Stimulated activated CD4-positive, alpha-beta T cell treated with anti-CD3 and anti-CD28 coated beads, Interleukin-12 subunit alpha, Interleukin-12 subunit beta, amount 100 ng/mL, for 24 hours (primary cell): ENCODE measurements at places on chromosomes 16 and 17.
A peak's percentile ranks its signal among the peaks of the same experiment; 100 is the strongest.

GRCh38 chr17:77959126-77959925 lies 823 bp downstream of the TNRC6C start:
- peak; percentile 6 for DNase-seq

- no peak for DNase-seq
Observed at GRCh38 chr16:83895942-83896341, 3.0 kb upstream of the MLYCD start.

DNA sequence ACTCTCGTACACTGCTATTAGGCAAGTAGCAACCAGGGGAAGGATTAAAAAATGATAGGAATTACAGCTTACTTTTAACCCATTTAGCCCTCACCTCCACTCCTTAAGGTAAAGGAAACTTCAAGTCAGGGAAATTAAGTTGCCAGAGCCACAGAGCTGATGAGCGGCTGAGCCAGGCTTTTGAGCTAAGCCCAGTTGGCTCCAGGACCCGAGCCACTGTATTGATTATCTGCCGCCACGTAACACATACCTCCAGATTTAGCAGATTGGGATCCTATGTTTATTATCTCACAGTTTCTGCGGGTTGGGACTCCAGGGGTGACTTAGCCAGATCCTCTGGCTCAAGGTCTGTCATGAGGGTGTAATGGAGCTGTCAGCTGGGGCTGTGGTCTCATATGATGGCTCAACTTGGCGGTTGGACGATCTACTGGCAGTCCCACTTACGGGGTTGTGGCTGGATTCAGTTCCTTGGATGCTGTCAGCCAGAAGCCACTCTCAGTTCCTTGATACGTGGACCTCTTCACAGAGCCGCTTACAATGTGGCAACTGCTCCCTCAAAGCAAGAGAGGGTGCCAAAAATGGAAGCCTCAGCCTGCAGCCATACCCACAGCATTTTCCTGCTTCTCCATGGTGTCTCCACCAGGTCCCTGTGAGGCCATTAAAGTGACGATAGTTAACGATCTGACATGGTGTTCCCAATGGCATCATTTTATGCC lies 57.3 kb downstream of the TMEM186 start:
- no peak for DNase-seq

DNA sequence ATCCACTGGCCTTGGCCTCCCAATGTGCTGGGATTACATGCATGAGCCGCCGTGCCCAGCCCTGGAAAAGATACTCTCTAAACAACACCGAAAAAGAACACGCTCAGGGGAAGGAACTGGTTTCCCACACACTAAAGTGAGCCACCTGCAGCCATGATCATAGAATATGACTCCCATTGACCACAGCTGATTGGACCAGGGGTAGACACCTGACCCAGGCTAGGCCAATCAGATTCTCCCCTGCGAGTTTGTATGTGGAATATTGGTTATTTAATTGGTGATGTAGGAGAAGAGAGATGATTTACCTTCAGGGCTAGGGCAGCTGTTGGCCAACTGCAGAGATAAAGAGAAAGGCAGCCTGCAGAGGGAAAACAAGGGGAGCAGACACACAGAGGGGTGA lies 9.0 kb upstream of the GGA2 start:
- no peak for DNase-seq

- no peak for DNase-seq
Observed at GRCh38 chr17:74687886-74688285, 24.8 kb downstream of the CD300LF start.

DNA sequence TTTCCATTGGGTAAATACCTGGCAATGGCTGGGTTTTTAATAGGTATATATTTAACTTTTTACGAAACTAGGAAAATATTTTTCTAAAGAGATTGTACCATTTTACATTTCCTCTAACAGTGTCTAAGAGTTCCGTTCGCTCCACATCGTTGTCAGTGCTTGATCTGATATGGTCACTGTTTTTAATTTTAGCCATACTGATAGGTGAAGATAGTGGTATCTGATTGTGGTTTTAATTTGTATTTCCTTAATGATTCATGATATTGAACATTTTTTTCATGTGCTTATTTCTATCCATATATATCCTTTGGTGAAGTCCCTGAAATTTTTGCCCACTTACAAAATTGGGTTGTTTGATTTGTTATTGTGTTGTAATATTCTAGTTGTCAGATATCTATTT lies 117.7 kb downstream of the CHD9 start:
- no peak for DNase-seq

DNA sequence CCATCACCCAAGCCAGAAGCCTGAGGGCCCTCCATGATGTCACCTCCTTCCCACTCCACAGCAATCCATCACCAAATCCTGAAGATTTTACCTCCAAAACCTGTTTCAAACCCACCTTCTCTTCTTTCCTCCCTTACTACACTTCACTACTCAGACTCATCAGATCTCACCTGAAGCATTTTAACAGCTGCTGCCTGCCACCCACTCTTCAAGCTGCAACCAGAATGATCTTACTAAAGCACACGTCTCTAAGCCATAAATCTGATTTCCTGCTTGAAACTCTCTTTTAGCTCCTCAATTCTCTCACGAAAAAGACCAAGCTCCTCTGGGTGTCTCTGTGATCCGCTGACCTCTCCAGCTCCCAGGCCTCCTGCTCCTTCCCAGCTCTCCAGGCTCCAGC lies 46.5 kb downstream of the CDK5R1 start:
- DNase-seq, result no peak

DNA sequence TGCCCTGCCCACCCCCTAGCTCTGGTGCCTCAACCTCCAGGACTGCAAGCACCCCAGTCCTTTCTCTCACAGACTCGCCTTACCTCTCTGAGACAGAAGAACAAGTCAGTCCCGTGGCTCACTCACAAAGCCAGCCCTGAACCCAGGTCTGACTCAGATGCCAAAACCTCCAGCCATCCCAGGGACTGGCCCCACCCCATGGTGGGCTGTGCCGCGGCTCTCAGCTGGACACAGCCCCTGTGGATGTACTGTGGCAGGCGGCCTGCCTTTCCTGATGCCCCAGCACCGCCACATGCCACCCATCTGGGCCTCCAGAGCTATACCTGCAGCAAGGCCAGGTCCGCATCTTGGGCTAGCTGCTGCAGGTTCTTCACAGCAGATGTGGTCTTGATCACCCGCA lies 19.8 kb downstream of the MPG start:
- DNase-seq, result no peak

DNA sequence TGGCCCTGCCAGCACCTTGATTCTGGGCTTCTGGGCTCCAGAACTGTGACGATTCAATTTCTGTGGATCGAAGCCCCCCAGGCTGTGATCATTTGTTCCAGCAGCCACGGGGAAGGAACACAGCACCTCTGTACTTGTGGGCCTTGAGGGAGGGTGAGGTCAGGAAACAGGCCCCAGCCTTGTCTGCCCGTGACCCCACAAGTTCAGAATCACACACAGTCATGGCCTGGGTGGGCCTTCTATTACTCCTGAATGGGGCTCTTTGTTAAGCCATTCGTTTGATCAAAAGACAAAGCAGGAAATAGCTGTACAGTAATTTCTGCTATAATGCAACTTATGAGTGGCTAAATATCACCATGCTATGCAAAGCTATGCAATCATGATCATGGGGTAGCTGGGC lies 10.1 kb downstream of the ST6GALNAC2 start:
- DNase-seq, result no peak

- DNase-seq, result peak; percentile 68
Observed at GRCh38 chr16:89217388-89218191, at the start of gene ZNF778. TSS of gene ZNF778 (plus strand) at chr16:89217703. CDS start at chr16:89221128, 3,425 bp downstream.

GRCh38 chr16:20743591-20743990 lies 2.0 kb upstream of the THUMPD1 start:
- no peak for DNase-seq

DNA sequence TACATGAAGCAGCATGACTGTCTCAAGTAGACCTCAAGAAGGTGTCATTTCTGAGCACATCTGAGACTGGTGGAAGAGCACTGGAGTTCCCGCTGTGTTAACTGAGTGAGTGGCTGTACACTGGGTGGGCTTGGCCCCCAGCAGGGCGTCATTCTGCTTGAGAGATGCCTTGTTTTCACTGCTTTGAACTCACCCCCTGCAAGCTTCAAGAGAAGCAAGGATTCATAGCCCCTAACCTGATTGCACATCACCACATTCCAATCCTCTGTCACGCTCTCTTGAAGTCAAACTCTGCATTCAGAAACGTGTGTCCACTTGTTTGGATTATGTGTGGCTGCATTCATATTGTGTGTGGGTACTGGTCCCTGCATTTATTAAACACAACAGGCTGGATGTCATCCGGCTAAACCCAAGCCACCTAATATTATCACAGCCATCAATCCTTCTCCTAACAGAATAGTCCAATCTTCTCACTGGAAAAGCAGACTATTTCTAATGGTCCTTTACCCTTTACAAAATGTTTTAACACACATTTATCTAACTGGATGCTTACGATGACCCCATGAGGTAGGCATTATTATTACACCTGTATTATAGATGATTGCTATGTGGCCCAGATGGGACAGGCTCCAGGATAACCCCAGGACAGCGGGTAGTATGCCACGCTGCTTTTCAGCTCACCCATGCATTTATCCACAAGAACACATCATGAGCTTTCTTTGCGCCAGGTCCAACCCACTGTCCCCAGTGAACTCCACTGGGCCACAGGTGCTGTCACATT lies 76.3 kb downstream of the USP31 start:
- DNase-seq, result no peak

GRCh38 chr17:81641825-81642489 lies 5.0 kb downstream of the TSPAN10 start:
- no peak for DNase-seq
